B cell (primary cell): ENCODE measurements at places on chromosomes 7 and 10. TPM values are rescaled to one million over a fixed set of nuclear protein-coding genes. Genes with fewer than 3 reads are reported as not detected.

SPAM1 gene
- total RNA-seq: not detected in 2 replicates

GRCh38 chr7:5437987-5438386 is 14.4 kb upstream of the TNRC18 start:
- no peak overlapping the region for H3K27ac ChIP-seq
- H3K4me1 ChIP-seq: no peaks in the 10 kb centered on the region
- DNase-seq: no peak

DNA sequence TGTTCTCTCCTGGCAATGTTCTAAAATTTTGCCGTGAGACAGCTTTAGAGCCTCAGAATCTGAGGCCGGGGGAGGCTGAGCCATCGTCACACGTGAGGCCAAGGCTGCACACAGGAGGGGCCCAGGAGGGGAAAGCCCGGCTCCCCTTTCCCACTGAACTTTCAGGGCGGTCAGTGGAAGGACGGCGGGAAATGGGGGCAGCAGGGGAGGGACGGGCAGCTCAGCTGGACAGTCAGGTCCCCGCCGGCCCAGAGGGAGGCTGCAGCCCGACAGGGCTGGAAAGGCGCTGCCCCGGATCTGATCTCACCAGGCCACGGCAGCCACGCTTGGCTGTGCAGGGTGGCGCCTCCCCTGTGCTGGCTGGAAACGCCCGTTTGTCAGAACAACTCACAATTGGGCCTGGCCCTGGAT is 43.3 kb upstream of the ADGRA1 start:
- H3K27ac ChIP-seq: no peak overlapping the region
- no peaks in the 10 kb centered on the region for H3K36me3 ChIP-seq
- no peak for DNase-seq
- H3K4me3 ChIP-seq: no peak overlapping the region

- no peak overlapping the region for H3K27ac ChIP-seq
- DNase-seq: no peak
- no peaks in the 10 kb centered on the region for H3K4me1 ChIP-seq
- no peaks in the 10 kb centered on the region for H3K36me3 ChIP-seq
- no peak overlapping the region for H3K4me3 ChIP-seq
Measured at GRCh38 chr10:4326647-4327046, 499.4 kb upstream of the AKR1E2 start.

DNA sequence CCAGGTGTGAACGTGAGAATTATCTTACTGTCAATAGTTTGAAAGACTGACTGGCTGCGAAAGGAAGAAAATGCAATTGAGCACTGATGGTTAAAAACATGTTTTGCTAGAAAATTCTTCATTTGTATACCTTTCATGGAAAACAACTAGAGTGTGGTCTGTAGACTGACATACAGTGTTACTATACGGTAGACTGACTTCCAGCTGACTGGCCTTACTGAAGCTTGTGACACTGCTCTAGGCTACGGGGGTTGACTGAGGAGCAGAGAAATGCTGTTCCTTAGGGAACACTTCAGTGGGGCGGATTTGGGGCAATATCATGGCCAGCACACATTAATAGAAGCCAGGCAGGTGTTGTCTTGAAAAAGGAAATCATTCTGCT is 25.9 kb upstream of the DDC start:
- H3K4me3 ChIP-seq: no peak overlapping the region
- H3K36me3 ChIP-seq: no peaks in the 10 kb centered on the region
- no peaks in the 10 kb centered on the region for H3K4me1 ChIP-seq
- H3K27me3 ChIP-seq: no peaks in the 10 kb centered on the region
